ENCODE measurements at places on chromosomes 12 and 14. TPM values are rescaled to one million over a fixed set of nuclear protein-coding genes. Genes with fewer than 3 reads are reported as not detected.

CLEC4D gene
- total RNA-seq, result 0.32 TPM

LRRC43 gene
- not detected for total RNA-seq

SNAPC1 gene
- total RNA-seq, result 12.5 TPM

KERA gene
- total RNA-seq, result 1.1 TPM

RFLNA gene
- 6.0 TPM for total RNA-seq

CLEC1A gene
- total RNA-seq, result 3.2 TPM
